ENCODE measurements at places on chromosomes 4 and X.

DNA sequence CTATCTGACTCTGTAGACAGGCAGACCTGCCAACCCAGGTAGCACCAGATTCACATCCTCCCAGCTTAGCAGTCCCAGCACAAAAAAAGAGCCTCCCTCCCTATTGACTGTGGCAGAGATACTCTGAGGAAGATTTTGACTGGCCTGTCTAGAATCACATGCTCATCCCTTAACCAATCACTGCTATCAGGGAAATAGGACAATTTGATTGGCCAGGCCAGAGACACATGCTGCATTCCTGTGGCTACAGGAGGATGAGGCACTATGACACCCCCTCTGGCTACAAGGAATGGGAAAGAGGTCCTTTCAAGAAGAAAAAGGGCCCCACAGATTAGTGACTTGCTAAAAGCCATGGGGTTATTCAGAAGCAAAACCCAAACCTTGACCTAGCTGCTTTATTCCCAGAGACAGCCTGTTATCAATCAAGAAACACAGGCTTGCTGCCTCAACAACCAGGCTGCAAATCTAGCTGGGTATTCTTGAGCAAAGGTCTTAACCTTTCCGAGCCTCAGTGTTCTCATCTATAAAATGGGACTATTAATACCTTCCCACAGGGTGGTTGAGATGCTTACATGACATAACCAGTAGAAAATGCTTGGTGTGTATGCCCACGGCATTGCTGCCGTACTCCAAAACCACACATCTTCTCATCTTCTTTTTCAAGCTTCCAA is 147.6 kb downstream of the BCOR start:
- no peak for DNase-seq

GRCh38 chr4:127606823-127607222 is 25.9 kb upstream of the INTU start:
- DNase-seq, result no peak

DNA sequence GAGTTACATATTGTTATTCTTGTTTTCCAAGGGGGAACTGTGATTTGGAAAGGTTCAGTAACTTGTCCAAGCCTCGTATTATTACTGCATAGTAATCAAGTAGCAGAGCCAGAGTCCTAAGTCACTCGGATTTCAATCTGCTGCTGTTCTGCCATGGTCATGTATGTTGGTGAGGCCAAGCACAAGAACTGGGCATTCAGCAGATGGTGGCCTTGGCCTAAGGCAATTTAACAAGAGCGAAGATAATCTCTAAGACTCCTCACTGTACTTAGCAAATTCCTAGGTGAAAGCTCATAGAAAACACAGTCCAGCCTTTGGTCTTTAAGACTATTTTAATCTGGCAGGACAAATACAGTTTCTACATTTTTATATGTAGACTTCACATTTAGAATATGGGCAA is 64.8 kb downstream of the NDST3 start:
- DNase-seq, result no peak

GRCh38 chr4:103008875-103009729 is 10.4 kb downstream of the SLC9B1 start:
- DNase-seq, result peak; percentile 1

GRCh38 chrX:119643696-119644095 is 37.5 kb upstream of the NKRF start:
- DNase-seq, result no peak

- peak; percentile 63 for DNase-seq
These were observed 207.5 kb downstream of the CHRDL1 start for GRCh38 chrX:110588164-110588563.

GRCh38 chr4:105283501-105283900 is 136.8 kb downstream of the TET2 start:
- no peak for DNase-seq
